ENCODE measurements at places on chromosomes 7 and 10.

DNA sequence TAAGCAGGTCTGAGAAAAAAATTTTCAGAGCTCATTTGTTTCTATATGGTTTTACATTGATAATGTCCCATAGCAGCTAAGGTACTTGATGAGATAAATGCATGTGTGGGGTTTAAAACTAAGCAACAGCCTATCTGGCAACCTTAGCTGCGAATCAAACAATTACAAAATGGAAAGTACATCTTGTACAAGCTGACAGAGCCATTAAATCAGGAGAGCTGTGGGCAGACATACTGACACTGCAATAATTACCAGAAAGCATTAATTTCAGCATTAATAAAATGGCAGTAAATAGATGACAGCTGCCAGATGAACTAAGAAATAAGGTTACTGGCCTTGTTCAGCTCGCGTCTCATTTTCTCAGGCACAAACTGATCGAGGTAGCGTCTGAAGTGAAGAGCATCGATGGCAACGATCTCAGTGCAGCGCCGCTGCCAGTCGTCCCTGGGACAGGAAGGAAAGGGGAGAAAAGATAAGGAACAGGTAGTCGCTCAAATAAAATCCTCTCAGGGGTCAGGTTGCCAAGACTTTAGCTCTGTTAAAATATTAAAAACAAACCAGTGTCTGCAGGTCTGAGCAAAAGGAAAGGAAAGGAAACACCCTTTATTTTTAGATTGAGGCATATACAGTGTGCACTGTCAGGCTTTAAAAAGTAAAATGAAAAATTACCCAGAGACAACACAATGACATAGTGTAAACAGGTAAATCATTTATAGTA lies 79.7 kb upstream of the OGDHL start:
- DNase-seq, result no peak

DNA sequence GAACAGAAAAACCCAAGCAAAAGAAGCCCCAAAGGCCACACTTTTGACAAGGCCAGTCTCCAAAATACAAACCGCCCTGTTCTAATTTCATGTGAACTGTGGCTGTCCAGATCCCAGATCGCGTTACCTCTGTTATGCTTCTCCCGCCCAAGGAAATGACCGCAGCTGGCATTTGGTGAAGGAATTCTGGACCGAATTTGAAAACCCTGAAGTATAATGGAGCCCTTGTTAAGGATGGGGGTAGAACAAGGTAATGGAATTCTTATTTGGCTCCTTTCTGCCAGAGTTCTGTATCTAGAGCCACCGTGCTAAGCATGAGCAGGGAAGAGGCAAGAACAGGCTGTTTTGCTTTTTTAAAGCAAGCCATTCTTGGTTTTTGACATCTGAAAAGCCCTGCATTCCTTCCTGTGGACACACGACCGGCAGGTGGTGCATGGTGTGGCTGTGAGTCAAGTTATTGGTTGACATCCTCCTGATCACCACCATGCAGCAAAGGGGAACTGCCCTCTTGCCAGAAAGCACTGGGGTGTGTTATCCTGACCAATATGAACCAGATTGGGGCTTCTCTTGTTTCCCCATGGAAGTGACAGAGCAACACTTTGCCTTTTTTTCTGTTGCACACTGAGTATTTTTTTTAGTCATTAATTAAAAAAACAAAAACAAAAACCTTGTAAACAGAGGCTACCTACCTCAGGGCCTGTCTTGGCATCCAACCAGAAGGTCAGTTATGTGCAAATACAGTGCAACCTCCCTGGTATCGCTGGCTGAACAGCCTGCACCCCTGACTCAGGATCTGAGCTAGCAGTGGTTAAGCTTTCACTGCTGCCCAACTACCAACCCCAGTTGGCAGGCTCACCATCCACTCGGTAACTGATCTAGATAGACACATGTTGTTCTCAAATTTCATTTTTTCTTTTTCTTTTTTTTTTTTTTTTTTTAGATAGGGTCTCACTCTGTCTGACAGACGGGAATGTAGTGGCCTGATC lies 14.2 kb downstream of the UCMA start:
- peak; percentile 43 for DNase-seq

- no peak for DNase-seq
Measured at GRCh38 chr10:93940881-93941280, 47.1 kb downstream of the SLC35G1 start.

- no peak for DNase-seq
Measured at GRCh38 chr10:46289209-46289810, 2.5 kb downstream of the ANTXRL start.

GRCh38 chr7:55508221-55509011 lies 63.9 kb downstream of the VOPP1 start:
- DNase-seq, result no peak

DNA sequence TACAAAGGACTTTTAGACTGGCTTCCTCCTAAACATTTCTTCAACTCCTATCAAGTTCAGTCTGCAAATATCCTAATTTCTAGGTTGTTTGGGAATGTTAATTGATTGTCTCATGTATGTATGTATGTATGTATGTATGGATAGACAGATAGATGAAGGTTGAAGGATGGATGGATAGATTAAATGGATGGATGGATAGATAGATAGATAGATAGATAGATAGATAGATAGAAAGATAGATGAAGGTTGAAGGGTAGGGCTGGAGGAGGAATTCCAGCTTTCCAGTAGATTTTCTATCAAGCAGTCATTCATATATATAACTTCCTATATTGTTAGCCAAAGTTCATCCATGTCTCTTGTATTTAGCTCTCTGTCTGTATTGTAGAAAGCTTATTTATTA lies 85.8 kb downstream of the KAT6B start:
- DNase-seq, result no peak

GRCh38 chr7:106126170-106126938 lies 14.2 kb upstream of the SYPL1 start:
- DNase-seq, result no peak

DNA sequence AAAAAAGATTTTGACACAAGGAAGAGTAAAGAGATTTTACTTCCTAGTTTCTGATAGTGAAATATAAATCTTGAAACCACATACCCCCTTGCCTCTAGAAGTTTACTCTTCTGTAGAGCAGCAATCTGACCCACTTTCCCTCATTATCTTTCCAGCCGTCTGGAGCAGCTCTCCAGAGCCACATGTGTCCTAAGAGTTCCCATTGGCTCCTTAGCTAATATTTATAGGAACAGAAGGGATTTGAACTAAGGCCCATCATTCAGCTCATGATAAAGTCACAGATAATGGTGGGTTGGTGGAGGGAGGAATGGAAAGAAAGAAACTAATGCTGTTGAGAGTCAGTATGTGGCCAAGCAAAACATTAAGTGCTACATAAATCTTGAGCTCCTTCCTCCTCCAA lies 121.8 kb downstream of the INHBA start:
- DNase-seq, result no peak

DNA sequence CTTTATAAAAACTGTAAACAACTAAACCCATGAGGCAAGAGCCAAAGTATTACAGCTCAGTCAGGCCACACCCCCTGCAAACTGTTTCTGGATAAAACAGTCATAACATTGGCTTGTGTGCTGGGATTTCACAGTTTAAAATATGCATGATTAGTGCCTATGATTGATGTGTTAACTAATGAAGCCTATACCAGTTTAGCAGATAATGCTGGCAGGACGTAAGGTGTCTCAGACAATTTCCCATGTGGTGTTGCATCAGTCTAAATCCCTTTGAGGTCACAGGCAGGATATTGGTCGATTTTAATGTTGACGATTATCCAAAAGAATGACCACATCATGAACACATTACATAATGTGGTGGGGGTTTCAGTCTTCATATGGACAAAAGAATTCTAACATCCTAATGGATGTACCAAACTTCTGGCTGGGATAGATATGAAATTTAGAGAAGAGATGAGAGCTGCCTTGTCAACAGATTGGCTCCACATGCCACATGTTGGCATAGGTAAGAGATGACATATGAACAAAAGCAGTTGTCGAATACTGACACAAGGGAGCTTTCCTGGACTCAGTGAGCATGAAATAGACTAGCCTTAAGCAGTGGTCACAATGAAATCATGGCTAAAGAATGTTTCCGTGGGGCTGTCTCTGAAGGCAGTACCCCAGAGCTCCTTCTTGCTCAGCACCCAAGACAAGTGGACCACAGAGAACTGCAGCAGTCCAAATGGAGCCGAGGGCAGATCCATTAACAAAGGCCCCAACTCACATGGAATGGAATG lies 445.6 kb downstream of the GFRA1 start:
- no peak for DNase-seq

DNA sequence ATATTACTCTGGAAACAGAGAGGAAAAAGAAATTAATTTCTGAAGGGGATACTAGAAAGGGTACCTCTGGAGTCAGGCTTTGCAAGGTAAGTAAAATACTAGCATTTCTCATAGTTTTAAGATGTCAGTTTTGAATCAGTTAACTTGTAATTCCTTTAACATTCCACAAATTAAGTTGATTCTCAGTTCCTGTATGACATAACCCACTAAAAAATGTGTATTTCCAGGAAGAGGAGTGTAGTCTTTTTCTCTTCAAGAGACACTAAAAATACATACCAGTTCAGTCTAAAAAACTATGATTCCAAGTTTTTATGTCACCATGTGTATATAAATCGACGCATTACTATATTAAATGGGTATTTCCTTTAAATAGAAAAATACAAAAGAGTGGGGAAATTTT lies 113.2 kb downstream of the CDK6 start:
- no peak for DNase-seq

- DNase-seq, result no peak
Measured at GRCh38 chr10:98338318-98338717, 70.3 kb upstream of the LOXL4 start.

GRCh38 chr7:49400891-49401550 lies 372.4 kb upstream of the VWC2 start:
- no peak for DNase-seq

DNA sequence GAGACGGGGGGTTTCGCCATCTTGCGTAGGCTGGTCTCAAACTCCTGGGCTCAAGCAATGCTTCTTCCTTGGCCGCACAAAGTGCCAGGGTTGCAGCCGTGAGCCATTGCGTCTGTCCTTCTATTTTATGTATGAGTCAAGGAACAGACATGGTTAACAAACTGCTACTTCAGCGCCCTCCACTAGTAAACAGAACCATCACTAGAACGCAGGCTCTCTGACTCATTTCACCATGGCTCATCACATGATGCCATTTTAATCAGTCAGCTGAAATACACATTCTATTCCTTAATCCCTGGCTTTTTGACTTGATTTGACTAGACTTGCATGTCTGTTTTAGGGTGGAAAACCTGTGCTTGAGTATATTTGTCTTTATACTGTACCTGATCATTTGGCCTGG lies 41.3 kb downstream of the CELF2 start:
- no peak for DNase-seq

GRCh38 chr10:122795924-122796323 lies 49.7 kb downstream of the CUZD1 start:
- DNase-seq, result no peak

GRCh38 chr10:49620841-49621378 lies 7.1 kb downstream of the CHAT start:
- DNase-seq, result peak; percentile 76

- DNase-seq, result no peak
Measured at GRCh38 chr10:60358282-60358681, 31.4 kb downstream of the ANK3 start.

DNA sequence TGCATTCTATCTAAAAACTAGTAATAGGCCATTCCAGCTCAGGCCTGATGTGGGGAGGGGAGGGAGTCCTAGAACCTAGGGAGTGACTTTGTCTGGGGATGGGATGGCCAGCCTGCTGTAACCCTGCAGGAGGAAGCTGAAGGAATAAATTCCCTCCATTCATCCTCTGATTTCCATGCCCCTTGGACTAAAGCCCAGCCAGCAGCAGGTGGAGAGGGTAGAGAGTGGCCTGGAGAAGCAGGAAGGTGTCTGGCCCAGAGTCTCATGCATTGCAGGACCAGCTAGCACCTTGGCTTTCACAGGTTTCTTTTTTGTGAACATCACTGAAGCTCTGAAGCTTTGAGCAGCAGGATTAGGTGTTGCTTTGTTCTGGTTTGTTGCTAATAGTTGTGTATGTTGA lies 32.8 kb upstream of the CDH23 start:
- no peak for DNase-seq

- DNase-seq, result peak; percentile 92
Measured at GRCh38 chr10:91409069-91409868, 875 bp upstream of the HECTD2 start.

DNA sequence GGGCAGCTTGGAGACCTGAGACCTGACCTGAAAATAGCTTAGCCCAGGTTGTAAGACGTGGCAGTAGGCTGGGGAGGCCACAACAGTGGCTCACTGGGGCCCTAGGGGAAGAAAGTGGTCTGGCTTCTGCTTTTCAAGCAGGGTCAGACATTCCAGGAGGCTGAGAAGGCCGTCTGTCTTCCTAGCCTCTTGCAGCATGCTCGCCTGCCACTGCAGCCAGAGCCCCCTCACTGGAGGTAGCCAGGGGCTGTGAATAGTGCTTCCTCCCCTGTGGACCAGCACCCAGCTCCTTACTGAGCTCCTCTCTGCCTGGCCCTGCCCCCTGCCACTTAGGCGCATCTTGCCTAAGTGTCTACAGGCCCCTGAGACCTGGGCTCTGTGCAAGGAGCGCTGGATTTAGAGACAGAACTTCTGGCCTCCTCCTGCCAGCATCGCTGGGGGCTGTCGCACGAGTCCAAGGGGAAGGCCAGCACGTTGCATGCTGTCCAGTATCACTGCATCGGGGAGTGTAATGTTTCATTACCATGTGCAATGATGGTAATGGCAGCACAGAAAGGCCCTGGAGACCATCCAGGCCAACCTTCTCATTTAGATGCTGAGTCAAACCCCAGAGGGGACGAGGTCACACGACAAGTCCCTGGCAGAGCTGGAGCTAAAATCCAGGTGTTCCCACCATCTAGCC lies 12.7 kb downstream of the ZMIZ1 start:
- no peak for DNase-seq

GRCh38 chr10:62016623-62017490 lies 115.4 kb downstream of the ARID5B start:
- DNase-seq, result no peak

GRCh38 chr7:88942815-88943501 lies 147.4 kb upstream of the TEX47 start:
- no peak for DNase-seq

DNA sequence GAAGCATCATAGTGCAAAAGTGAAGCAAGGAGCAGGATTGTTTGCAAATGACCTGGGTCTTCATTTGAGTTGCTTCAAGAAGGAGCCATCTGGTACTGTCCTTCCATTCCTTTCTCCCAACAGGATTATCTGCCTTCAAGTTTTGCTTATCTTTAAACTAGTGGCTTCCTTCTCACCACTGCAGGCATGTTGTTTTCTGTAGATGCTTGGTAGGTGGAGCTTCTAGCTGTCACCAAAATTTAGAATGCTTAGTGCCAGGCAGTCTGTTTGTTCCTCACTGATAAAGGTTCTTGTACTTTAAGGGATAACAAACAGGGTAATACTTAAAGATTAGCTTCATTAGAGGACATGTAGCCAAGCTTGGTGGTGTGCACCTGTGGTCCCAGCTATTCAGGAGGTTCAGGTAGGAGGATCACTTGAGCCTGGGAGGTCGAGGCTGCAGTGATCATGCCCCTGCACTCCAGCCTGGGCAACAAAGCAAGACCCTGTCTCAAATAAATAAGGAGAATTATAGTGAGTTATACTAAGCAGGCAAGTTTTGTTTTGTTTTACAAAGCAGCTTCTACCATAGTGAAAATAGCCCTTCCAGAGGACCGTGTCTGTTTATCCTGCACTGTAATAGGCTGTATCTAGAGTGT lies 5.7 kb downstream of the ARL5B start:
- DNase-seq, result no peak

Data from mesenteric fat pad (tissue), 1 donor.